ENCODE measurements at places on chromosomes 2 and 18.
A peak's percentile ranks its signal among the peaks of the same experiment; 100 is the strongest.

DNA sequence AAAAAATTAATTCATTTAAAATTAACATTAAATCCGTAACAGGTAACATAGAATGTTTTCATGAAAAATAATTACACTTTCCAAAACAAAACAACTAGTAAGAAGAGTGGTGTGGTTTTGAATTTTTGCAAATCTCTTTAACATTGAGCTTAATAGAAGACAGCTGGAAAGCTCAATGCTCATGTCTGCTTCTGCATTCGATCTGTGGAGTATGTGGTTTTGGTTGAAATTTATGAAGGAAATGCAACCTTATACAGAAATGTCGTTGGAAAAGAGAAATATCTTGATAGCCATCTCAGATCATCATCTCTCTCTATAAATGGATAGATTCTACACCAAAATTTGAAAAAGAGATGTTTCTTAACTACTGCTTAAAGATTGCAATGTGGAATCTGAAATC, 17.3 kb upstream of the FHL2 start:
- DNase-seq, result no peak

DNA sequence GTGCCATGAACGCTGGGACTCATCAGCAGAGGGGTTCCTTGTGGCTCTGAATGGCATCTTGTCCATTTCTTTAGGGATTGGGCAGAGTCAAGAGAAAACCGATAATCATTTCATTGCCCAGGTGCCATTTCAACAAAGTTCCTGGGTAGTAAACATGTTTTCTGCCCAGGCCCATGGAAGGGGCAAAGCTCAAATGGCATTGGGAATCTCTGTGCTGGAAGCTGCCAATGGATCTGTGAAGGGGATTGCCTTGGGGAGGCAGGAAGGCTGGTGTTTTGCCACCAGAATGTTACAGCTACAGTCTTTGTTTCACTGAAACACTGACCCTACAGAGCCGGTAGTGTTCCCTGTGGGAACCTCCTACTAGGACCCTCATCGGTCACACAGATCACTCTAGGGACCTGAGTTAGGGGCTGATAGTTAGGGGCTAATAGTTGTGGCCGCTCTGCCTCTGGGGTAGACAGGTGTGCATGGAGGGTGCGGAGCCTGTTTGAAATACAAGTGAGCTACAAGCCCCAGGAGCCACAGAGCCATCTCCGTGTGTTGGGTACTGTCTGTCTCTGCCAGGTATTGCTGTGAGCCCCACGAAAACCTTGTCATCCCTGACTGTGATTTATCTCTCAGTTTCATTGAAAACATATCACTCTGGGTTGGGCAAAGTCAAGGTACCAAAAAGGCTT, 224.4 kb upstream of the COPS8 start:
- DNase-seq, result no peak

DNA sequence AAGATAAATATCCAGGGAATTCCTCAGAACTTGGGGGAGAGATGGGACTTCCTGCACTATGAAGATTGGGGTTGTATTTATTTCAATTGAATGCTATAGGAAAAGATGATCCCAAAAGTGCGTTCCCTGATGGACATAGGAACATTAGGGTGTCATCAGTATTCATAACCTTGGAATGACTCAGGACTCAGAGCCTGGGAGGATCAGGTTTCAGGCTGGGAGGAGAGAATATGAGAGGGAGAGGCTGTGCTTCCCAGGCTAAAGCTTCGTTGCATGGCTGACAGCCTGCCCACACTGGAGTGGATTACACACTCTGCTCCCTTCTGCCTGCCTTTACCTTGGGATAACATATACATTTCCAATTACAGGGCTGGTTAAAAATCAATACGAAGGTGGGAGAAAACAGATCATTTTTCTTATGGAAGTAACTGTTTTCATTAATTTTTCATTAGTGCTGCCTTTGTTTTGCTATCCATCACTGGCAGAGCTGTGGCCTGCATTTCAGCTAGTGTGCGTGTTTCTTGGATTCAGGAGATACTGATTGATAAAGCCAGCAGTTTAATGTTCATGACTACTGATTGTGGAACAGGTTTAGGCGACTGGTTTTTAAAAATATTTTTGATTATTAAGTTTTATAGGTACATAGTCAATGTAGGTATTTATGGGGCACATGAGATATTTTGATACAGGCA, 118.7 kb downstream of the KCTD1 start:
- DNase-seq, result no peak

- DNase-seq, result no peak
These were observed 13.1 kb upstream of the ACTR3 start for GRCh38 chr2:113876503-113877387.

DNA sequence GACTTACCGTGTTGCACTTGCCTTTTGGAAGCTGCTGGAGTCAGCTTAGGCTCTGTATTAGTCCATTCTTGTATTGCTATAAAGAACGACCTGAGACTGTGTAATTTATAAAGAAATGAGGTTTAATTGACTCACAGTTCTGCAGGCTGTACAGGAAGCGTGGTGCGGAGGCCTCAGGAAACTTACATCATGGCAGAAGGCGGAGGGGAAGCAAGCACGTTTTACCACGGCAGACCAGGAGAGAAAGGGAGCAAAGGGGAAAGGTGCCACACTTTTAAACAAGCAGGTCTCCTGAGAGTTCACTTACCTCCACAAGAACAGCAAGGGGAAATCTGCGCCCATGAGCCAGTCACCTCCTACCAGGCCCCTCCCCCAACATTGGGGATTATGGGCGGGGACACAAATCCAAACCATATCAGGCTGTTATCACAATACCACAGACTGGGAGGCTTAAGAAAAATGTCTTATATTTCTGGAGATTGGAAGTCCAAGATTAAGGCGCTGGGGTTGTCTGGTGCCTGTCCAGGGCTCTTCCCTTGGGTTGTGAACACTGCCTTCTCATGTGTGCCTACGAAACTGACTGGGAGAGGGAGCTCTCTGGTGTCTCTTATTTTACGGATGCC, 3.6 kb upstream of the D2HGDH start:
- DNase-seq, result no peak

DNA sequence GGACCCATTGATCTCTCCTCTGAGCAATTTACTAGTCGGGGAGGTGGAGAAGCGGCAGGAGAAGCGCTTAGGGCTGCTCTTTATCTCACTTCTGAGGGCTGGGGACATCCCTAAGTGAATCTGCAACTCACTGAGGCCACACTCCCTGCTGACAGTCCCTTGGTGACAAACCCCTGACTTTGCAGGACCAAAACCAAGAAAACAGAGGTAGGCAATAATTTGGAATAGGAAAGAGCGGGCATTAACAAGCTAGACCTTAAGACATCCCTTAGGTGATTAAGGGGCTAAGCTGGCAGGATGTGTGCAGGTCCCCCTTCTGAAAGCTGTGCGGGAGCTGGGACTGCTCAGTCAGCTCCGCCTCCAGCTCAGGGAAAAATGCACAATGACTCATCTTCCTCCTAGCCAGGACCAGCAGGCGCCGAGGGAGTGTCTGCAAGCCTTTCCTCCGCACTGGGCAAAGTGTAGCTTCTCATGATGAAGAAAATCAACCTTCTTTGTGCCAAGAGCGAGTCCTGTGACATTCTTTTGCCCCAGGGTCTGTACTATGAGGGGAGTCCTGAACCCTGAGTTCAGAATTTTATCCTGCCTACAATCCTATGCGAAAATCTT, 63.3 kb downstream of the BOD1L2 start:
- no peak for DNase-seq

DNA sequence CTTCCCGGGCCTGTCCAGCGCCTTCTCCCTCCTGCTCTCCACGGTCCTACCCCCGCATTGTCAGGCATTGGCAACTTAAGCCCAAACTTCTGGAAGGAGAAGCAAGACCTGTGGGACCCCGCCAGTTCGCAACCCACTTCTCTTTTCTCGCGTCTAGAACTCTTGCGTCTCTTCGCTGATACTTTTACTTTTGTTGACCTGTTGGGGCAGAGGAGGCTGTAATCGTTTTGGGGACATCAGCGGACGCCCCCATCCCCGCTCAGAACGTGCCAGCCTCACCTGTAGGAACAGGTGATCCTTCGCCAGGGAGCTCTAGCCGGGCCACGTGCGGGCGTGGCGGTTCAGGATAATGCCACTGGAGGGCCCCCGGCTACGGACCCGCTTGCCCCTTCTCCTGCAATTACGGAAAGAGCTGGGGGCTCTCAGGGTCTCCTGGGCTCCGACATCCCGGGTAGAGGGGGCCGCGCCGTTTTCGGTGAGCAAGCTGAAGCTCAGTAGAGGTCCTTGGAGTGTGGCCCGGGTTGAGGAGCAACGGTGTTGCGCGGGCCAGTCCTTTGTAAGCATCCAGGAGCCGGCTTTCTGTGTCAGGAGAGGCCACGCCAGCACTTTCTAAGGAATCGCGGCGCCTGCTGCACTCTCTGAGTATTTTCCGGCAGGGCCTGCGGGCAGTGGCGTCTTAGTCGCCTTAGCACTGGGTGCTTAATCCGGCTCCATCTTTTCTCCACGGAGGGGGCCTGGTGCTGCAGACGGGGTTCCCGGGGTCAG, 1.6 kb downstream of the MTCL1 start:
- peak; percentile 58 for DNase-seq

DNA sequence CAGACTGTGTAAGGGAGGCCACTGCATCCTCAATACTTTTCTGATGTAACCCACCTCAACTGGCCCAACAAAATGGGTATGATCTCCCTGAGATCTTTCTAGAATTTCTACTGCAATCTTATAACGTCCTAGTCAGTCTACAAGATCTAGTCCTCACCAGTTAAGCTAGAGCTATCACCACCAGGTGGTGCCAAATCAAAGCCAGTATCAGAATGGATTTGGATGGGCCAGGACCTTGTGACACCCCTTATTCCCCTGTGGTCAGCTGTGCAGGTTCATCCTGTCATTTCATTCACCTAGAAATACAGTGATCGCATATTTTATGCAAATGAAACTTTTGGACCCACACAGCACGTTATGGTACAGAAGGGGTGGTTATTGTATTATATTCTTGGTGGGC, 90.3 kb downstream of the OLA1 start:
- peak; percentile 10 for DNase-seq

- DNase-seq, result no peak
These were observed 568.0 kb downstream of the TRIB2 start for GRCh38 chr2:13284688-13285087.

DNA sequence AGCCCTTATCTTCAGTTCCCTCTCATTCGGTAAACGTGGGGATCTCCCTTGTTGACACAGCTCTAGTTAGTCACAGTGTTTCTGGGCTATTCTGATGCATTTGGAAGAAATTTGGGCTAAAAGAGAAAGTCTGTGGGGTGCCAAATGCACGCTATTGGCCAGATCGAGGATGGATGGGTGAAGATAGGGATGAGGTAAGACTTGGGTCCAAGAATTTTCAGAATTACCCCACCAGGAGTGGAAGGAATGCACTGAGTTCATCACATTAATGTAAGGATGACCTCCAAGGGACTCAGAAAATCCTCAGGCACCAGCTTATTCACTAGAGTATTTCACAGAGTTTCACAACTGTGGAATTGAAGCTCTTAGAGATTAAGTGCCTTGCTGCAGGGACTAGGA, 49.3 kb downstream of the NRP2 start:
- no peak for DNase-seq

GRCh38 chr2:105129722-105130232, 91.9 kb downstream of the MRPS9 start:
- no peak for DNase-seq

- DNase-seq, result no peak
These were observed 549.0 kb upstream of the SLC8A1 start for GRCh38 chr2:41000906-41001305.

- DNase-seq, result no peak
These were observed 20.0 kb upstream of the ITGAV start for GRCh38 chr2:186569897-186570296.

DNA sequence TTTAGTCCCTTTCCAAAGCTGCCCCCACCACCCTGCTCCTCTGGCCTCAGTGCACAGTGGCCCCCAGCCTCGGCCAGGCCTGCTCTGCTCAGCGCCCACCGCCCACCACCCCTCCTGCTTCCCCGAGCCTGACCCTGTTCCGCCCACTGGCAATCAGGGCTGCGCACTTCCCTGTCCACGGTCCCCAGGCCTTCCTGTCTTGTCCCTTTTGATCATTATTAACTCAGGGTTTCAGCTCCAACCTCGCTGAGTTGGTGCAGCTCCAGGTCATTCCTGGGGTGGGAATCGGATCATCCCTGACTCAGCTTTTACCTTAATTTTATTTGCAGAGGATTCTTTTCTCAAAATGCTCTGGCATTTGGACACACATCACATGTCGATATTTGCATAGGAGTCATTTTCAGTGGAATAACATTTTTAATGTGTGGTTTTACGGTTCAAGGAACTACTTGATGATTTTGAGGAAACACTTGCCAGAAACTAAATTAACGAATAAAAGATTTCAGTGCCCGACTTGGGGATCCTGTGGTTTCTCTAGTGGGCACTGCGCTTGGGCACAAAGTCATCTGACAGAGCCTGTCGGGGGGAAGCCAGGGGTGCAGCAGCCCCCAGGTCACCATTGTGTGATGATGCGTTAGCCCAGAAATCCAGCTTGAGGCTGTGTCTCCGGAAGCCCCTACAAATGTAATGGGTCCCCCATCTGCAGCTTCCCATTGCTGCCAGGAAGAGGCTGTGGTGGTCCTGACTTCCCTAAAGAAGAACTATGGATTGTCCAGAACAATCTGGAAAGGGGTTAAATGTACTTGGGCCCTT, 1.0 kb upstream of the ESPNL start:
- no peak for DNase-seq

- DNase-seq, result peak; percentile 38
These were observed 1.5 kb downstream of the PELI1 start for GRCh38 chr2:64142741-64143168.

GRCh38 chr2:236947896-236948295, 137.8 kb upstream of the COPS8 start:
- DNase-seq, result no peak

DNA sequence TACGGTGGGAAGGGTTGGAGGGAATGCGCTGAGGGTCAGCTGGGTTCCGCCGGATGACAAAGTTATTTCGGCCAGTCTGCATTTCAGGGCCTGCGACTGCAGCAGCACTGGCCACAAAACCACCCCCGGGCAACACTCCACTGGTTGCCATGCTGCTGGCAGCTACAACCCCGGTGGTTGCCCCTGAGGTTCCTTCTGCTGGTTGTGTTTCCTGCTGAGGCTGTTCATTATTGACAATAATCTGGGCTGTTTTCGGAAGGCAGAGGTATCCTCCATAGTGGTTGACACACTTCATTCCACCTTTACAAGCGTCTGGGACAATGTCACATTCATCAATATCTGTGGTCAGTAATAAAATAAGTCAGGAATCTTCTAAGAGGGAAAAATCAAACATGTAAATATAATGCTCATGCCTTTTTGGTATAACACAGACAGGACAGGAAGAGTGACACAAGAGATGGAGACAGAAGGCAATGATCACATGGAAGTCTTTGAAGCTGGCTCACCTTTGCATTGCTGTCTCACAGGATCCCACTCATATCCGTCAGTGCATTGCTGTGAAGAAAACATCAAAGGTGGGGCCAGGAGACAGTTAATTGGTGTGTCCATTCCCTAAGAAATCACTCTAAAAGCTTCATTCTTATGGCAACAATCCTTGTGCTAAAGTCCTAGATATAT, 5.7 kb downstream of the EFEMP1 start:
- DNase-seq, result no peak

GRCh38 chr2:180125245-180125962, 118.3 kb upstream of the CWC22 start:
- peak; percentile 80 for DNase-seq

DNA sequence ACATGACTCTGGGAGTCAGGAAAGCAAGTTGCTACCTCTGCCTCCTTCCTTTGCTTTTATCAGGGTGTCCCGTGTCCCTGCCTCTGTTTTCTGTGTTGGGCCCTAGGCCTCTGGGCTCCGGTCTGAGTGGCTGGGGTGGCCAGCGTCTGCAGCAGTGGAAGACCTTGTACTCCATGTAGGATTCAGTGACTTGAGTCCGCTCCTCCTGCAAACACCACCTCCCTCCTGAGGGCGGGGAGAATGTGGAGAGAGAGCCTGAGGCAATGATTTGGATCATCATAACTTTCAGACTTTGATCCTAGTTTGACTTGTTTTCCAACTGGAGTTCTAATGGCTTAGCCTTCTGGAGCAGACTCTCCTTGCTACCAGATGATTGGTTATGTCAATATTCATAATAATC, 30.8 kb downstream of the ATP6V1C2 start:
- no peak for DNase-seq
